ENCODE measurements at places on chromosomes 6 and 20.

DNA sequence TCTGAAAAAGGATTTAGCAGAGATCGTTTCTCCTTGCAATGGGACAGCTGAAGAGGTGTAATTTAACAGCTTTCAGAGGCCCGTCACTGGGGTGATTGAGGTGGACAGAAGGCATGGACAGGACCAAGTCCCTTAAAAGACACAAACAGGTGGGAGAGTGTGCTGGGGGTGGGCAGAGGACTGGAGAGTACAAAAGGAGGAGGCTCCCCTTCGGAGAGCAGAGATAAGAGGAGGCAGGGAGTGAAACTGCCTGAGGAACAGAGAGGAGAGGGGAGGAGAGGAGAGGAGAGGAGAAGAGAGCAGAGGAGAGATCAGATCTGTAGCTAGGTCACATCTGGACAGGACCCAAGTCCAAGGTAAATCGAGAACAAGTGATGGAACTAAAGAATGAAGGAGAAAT lies 48.6 kb upstream of the PKHD1 start:
- no peak for DNase-seq

- DNase-seq, result no peak
Observed at GRCh38 chr6:53691252-53691651, 25.7 kb upstream of the KLHL31 start.

DNA sequence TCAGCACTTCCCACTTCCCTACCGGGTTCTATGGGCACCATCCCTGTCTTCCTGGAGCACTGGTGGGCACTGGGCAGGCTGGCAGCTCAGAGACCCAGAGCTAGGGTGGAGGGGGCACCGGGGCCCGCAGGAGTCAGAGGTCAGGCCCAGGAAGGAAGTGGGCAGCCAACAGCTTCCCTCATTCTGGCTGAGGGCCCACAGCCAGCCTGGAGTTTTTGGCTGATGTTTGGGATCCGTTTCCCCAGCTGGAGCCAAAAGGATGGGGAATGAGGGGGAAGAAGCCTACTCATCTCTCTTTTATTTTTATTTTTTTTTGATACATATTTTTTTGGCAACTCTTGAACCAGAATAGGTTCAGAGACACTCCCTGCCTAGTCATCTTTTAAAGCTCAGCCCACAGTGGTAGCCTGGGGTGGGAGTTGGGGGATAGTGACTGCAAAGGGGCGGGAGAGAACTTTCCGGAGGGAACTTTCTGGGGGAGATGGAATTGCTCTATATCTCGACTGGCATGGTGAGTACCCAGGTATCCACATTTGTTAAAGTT lies 54.2 kb upstream of the MLN start:
- DNase-seq, result no peak

DNA sequence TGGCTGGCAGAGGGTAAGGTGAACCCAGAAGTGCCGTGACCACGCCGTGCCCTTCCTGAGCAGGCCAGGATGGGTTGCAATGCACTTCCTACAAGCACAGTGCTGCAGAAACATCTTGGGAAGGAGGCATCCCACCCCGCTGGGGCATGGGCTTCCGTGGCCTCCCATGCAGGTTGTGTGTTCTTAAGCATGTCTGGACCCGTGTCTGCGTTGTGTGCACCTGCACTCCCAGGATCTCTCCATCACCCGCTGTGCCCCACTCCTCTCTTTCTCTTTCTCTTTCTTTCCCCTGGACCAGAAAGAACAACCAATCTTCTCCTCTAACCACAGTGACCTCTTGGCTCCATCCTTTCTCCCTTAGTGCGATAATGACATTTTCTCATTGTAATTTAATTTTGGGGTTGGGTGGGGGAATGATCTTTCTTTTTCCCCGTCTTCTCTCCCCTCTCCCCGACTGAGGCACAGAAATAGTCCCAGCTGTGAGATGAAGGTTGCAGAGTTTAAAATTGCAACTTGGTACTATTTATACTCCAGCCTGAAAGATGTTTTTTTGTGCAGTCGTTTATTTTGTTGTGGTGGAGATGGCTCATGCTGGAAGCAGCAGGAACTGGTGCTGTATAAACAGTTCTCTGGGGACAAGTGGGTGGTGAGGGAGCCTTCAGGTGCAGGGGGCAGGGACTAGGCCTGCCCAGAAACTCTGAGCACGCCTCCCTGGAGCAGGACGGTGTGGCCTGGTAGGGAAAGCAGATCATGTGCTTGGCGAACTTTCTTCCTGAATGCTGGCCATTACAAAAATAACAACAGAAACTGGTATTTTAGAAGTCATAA lies 20.5 kb downstream of the BCAS4 start:
- DNase-seq, result peak; percentile 26

- no peak for DNase-seq
Observed at GRCh38 chr6:50922579-50923525, 104.2 kb downstream of the TFAP2B start.
